Uterus (tissue), 4 donors: ENCODE measurements at places on chromosomes 6 and 20.
A peak's percentile ranks its signal among the peaks of the same experiment; 100 is the strongest.

DNA sequence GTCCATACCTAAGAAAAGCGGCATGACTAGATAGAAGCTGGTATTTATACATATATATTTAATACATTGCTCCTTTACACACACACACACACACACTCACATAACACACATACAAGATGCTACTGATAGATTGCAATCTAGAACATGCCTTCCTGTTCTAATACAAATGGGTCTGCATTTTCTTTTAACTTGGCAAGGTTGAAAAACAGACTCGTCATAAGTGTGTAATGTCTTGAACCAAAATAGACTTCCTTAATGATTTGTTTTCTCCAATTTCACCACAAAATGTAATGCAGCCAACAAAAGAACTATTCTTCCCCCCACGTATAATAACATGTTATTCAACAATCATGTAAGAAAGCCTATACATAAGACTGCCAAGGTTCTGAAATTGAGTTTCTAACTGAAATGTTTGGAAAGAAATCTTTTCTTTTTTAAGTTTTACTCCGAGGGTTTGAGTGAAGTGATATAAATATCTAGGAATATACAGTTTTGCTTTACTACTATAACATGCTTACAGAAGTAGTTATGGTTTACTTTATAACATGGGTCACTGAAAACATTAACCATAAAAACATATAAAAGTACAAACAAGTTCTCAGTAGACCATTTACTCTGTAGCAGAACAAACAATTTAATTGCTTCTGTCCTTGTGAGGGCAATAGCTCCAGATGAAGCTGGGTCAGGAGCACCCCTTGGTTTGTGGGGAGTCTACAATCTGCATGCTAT is 207.5 kb downstream of the FOXC1 start:
- H3K4me3 ChIP-seq = no peak overlapping the region
- H3K27me3 ChIP-seq = no peaks in the 10 kb centered on the region
- no peak overlapping the region for H3K27ac ChIP-seq
- no peaks in the 10 kb centered on the region for H3K4me1 ChIP-seq

- H3K36me3 ChIP-seq = no peaks in the 10 kb centered on the region
- H3K4me1 ChIP-seq = no peaks in the 10 kb centered on the region
- peak overlapping the region; percentile 67 for H3K27ac ChIP-seq
- no peak for DNase-seq
These were observed 13.4 kb upstream of the SERPINB1 start for GRCh38 chr6:2855061-2855519.

DNA sequence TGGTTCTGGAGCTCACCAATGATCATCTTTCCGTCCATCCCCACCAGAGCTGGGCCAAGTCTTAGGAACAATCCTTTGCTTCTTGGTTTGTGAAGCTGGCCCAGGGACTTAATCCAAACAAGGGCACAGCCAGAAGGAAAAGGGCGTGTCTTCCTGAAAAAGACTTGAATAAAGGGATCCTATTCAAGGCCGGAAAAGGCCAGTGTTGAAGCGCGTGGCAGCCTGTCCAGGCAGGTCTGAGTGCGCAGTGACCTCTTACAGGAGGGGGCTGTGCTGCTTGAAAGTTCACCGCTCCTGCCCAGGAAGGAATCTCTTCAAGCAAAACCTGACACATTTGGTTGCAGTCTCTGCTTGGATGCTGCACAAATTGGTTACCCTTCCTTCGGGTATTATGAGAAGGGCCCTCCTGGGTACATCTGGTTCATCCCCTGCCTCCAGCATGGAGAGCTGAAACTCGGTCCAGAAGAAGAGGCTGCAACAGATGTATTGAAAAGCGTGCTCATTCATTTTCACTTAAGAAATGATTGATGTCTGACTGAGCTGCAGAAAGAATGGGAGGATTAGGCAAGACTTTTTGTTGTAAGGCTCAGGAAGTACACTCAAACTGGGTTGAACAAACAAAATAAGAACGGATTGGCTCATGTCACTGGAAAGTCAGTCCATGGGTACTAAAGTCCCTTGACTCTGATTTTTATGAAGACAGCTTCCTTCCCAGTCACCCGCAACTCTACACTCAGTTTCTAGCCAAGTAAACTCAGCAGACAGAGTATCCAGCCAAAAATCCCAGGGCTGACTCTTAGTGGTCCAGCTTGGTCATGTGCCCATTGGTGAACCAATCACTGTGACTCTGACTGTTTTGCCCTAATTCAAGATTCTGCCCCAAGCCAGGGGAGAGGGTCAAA is 136.3 kb downstream of the TFAP2C start:
- H3K27ac ChIP-seq = no peak overlapping the region
- no peaks in the 10 kb centered on the region for H3K27me3 ChIP-seq
- no peak overlapping the region for H3K4me3 ChIP-seq
- DNase-seq = no peak
- no peaks in the 10 kb centered on the region for H3K36me3 ChIP-seq
- no peaks in the 10 kb centered on the region for H3K4me1 ChIP-seq

DNA sequence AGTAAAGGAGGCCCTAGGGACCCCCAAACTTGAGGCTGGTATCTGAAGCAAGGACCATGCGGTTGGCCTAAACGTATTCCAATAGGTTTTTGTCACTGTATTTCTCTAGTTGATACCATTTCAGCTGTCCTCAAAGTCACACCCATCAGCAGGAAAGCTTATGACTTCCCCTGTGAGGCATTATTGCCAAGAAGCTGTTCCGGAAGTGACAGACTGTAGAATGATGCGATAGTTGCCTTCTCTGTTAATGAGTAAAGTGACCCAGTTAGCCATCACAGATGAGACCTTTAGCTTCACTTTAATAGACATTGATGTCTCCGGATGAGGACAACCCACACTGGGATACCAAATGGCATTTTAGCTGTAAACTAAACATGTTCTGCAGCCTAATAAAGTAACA is 147.9 kb downstream of the RNGTT start:
- H3K27me3 ChIP-seq = no peaks in the 10 kb centered on the region
- H3K4me1 ChIP-seq = no peaks in the 10 kb centered on the region
- H3K36me3 ChIP-seq = no peaks in the 10 kb centered on the region
- no peak overlapping the region for H3K27ac ChIP-seq
- H3K4me3 ChIP-seq = no peak overlapping the region
